ENCODE measurements at places on chromosomes 16 and 17.

GRCh38 chr17:50146927-50147665, 3.4 kb downstream of the PPP1R9B start:
- no peak for DNase-seq

- no peak for DNase-seq
These were observed 27.1 kb upstream of the TMEM97 start for GRCh38 chr17:28291780-28292330.

GRCh38 chr16:83722456-83723183, 85.2 kb upstream of the HSBP1 start:
- DNase-seq = no peak

DNA sequence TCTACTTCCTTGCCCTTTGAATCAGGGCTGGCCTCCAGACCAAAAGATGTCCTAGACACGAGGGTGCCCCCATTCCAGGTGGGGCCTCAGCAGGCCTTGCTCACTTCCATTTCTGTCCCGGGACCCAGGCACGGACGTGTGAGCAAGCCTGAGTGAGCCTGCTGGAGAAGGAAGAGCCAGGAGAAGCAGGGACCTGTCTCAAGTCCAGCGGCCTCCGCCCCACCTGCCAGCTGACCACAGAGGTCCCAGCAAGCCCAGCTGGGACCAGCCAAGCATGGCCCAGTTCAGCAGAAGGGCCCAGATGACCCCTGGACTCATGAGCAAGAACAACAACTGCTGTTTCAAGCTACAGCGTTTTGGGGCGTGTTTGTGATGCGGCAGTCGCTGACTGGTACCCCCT, 24.7 kb downstream of the RBFOX3 start:
- DNase-seq = no peak

GRCh38 chr17:6426356-6427101, 8.4 kb downstream of the AIPL1 start:
- DNase-seq = no peak

DNA sequence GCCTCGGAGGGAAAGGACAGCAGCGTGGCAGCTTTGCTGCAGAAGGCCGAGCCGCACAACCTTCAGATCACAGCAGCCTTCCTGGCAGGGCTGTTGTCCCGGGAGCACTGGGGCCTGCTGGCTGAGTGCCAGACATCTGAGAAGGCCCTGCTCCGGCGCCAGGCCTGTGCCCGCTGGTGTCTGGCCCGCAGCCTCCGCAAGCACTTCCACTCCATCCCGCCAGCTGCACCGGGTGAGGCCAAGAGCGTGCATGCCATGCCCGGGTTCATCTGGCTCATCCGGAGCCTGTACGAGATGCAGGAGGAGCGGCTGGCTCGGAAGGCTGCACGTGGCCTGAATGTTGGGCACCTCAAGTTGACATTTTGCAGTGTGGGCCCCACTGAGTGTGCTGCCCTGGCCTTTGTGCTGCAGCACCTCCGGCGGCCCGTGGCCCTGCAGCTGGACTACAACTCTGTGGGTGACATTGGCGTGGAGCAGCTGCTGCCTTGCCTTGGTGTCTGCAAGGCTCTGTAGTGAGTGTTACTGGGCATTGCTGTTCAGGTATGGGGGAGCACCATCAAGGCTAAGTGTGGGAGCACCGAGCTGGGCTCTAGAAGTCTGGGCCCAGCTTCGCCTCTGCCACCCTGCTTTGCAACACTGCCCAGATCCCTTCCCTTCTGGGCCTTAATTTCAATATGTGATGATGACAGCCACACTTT, 18.6 kb downstream of the NOD2 start:
- no peak for DNase-seq

GRCh38 chr16:11624636-11625607, 38.2 kb upstream of the LITAF start:
- DNase-seq = no peak

GRCh38 chr16:85465328-85466303, 147.5 kb upstream of the GSE1 start:
- no peak for DNase-seq

GRCh38 chr16:74492976-74493375, 71.7 kb upstream of the CLEC18B start:
- no peak for DNase-seq
